Endothelial cell of coronary artery (primary cell): ENCODE measurements at places on chromosomes 13 and 19. TPM values are rescaled to one million over a fixed set of nuclear protein-coding genes. Genes with fewer than 3 reads are reported as not detected.

Gene SELENOV
- total RNA-seq = not detected in 2 replicates

Gene MAN2B1
- total RNA-seq = 26.6 and 33.1 TPM in 2 replicates

Gene KLK10
- under 0.01 TPM in 1 of 2 replicates, not detected in the other for total RNA-seq

Gene NLRP4
- total RNA-seq = not detected in 2 replicates

Gene ZNF66
- 1.2 and 2.5 TPM in 2 replicates for total RNA-seq

Gene EIF3K
- 321 and 419 TPM in 2 replicates for total RNA-seq

Gene ZNF547
- total RNA-seq = 3.6 and 3.7 TPM in 2 replicates

Gene ZNF492
- total RNA-seq = 0.19 TPM in 1 of 2 replicates, not detected in the other

Gene OSCAR
- total RNA-seq = 0.19 TPM in 1 of 2 replicates, not detected in the other

Gene RYR1
- under 0.01 and 0.18 TPM in 2 replicates for total RNA-seq

Gene ELAVL3
- total RNA-seq = not detected in 2 replicates

Gene ZSCAN4
- not detected in 2 replicates for total RNA-seq

Gene CGB2
- total RNA-seq = 0.19 TPM in 1 of 2 replicates, not detected in the other

Gene TNNI3
- not detected in 2 replicates for total RNA-seq

Gene CRB3
- total RNA-seq = not detected in 2 replicates

Gene SUCLA2
- 35.4 and 39.3 TPM in 2 replicates for total RNA-seq

Gene ZNF562
- total RNA-seq = 17.3 and 27.2 TPM in 2 replicates

Gene OR7D2
- total RNA-seq = not detected in 2 replicates

Gene CALR3
- total RNA-seq = not detected in 2 replicates

Gene TBXA2R
- 0.63 and 1.2 TPM in 2 replicates for total RNA-seq

Gene LENG9
- 4.0 and 9.8 TPM in 2 replicates for total RNA-seq

Gene ATP7B
- total RNA-seq = 5.6 and 10.1 TPM in 2 replicates

Gene GJB2
- not detected in 2 replicates for total RNA-seq

Gene ZNF382
- total RNA-seq = 3.1 and 8.7 TPM in 2 replicates

Gene LRRC63
- total RNA-seq = under 0.01 TPM in 1 of 2 replicates, not detected in the other

Gene SCAF1
- total RNA-seq = 10.0 and 14.0 TPM in 2 replicates

Gene PRR36
- not detected in 2 replicates for total RNA-seq
